ENCODE measurements at places on chromosomes 6 and 20.

- DNase-seq: peak; percentile 42
Measured at GRCh38 chr20:3749689-3750531, 17.4 kb downstream of the HSPA12B start.

DNA sequence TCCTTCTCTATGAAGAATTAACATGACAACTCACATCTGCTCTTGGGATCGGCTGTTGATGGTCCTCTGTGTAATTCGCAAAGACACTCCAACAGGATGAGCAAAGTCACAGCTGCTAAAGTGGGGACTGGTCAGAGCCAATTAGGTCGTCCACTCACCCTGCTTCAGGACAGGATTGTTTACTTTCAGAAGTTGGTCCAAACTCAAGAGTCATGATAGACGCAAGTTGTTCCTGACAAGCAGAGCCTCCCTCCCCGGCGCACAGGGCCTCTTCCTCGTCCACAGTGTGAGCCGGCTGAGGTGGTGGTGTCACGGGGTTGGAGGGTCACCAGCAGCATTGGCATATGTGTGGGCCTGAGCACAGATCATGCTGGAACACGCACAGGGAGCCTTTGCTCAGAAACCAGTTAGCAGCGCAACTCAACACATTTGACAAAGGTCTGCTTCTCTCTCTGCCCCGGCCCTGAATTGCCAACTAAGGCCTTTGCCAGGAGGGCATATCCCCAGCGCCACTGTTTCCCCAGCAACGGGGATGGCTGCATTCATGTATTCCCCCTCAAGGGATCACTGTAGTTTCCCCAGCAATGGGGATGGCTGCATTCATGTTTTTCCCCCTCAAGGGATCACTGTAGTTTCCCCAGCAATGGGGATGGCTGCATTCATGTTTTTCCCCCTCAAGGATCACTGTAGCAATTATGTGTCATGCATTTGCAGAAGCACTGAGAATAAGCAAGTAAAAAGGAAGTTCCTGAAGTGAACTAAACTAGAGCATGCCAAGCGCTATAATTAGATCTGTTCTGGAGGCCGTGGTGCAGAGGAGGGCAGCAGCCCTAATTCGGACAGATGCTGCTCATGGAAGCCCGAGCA lies 111.7 kb downstream of the THBS2 start:
- peak; percentile 61 for DNase-seq

- no peak for DNase-seq
Measured at GRCh38 chr20:12076200-12076599, 158.5 kb downstream of the BTBD3 start.

DNA sequence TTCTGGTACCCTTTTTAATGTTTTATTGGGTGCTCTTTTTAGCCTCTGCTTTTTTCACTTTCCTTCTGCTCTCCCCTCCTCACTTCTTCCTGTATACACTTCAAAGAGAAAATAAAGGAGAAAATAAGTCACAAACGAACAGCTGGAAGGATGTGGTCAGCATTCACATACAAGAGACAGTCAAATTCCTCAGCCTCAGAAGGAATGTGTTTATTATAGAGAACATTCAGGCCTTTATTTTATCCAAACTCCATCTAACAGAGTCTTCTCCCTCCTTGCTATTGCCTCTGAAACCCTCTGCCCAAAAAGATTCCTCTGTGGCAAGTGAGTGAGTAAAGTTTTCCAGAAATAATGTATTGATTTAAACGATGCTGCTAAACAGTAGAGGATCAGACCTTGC lies 490.4 kb downstream of the FRK start:
- no peak for DNase-seq

DNA sequence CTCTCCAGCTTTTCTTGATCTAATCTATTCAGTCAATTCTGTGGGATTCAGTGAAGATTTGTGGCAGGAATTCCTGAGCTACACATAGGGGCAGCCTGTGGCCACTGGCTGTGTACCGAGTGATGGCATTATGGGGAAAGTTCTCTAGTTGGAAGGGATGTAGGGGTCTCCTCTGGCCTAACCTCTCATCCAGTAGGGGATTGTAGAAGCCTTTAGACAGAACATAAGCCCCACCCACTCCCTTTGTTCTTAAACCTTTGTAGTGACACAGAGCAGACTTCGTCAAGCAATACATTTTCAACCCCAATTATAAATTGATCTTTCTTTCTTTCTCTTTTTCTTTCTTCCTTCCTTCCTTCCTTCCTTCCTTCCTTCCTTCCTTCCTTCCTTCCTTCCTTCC lies 188.9 kb downstream of the QKI start:
- no peak for DNase-seq

- peak; percentile 43 for DNase-seq
Measured at GRCh38 chr20:23193801-23194384, 107.8 kb upstream of the CD93 start.

GRCh38 chr20:19254956-19255355 lies 42.5 kb downstream of the SLC24A3 start:
- no peak for DNase-seq

GRCh38 chr20:19205981-19206396 lies 6.5 kb upstream of the SLC24A3 start:
- peak; percentile 68 for DNase-seq
